ENCODE measurements at places on chromosomes 6 and 20.

DNA sequence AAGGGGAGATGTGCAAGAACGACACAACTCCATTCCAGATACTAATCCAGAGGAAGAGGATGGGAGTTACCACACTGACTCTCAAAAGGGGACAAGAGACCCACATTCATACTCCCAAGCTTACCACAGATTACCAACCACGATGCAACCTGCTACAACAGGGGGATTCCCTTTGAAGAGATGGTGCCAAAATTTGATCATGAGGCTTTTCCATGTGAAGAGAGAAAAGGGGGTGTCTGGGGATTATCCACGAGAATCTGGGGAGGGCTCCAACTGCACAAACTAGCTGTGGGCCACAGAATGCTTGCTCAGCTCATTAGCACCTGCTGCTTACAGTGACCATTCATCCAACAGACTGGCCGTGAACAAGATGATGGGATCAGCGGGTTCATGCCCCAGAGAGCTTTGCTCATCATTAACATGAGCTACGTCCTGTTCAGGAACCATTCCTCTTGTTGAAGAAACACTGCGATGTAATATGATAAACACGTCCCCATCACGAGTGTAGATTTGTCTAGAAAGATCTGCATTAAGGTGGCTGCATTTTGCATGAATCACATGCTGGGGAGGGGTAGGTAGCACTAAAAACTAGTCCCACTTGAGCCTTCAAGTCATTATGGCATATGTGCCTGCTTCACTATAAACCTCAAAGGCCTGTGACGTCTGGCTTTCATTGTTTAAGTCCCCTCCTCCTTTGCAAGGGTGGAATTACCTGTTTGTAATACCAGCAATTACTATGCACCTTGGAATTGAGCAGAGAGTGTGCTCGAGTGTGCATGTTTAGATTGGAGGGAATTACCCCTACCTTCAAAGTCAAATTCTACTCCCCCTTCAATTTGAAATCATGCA, 4.0 kb downstream of the PLAGL2 start:
- DNase-seq: no peak

DNA sequence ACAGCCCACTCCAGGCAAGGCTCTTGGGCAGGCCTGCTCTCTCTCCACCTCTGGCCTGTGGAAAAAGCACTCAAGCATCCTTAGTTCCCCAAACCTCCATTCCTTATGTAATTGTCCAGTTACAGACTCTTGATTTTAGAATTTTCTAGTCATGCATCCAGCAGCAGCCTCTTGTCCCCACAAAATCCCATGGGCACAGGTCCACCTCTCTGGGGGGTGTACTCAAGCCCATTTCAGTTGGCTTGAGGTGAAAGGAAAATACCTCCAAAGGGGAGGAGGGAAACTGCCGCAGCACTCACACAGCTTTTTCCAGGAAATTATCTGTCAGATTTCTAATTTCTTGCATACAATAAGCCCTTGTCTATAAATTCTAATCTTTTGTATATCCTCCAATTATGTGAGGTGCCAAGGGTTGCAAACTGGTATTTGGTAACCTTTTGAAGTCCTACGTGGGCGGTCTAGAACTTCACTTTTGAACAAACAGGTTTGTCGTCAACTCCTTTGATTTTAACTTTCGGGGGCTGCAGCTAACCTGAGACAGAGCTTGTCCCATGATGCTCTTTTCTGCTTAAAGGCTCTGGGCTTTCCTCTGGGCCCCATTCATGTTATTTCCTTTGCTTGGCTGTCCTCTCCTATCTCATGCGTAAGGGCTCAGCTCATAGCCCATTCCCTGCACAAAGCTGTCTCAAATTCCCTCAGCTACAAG, 104.7 kb upstream of the CEP85L start:
- DNase-seq: no peak

- no peak for DNase-seq
Observed at GRCh38 chr6:107600936-107601335, 111.0 kb downstream of the SOBP start.

- DNase-seq: no peak
Observed at GRCh38 chr6:43669050-43669921, 18.3 kb downstream of the MRPS18A start.

GRCh38 chr6:156508923-156509322, 268.3 kb upstream of the ARID1B start:
- no peak for DNase-seq

- DNase-seq: no peak
Observed at GRCh38 chr6:34425132-34425497, 754 bp downstream of the RPS10 start.

DNA sequence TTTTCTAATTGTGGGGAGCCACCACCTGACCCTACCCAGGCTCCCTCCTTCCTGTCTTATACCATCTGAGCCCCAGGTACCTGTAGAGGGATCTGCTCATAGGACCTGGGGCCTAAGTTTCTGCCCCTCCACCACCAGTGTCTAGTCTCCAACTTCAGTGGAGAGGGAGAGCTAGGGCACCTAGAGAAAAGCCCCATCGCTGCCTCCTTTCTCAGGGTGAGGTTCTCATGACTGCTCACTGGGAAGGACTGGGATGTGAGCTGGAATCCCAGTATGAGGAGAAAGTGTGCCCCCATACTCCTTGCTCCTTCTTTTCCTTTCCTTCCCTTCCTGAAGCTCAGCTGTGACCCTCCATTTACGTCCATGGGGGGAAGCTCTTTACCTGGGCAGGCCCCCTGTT, 231.6 kb downstream of the LRFN2 start:
- no peak for DNase-seq

Measured in stimulated activated CD4-positive, alpha-beta T cell treated with anti-CD3 and anti-CD28 coated beads, Interleukin-1b, Interleukin-23, amount 100 ng/mL, for 1 hour (primary cell).